Activated CD4-positive, alpha-beta memory T cell treated with anti-CD3 and anti-CD28 coated beads, Interleukin-2, amount 10 ng/mL, durations not matched to agents 7 days and 5 days (primary cell): ENCODE measurements at places on chromosomes 16 and 17. TPM values are rescaled to one million over a fixed set of nuclear protein-coding genes. Genes with fewer than 3 reads are reported as not detected.
A peak's percentile ranks its signal among the peaks of the same experiment; 100 is the strongest.

- no peak overlapping the region for H3K4me3 ChIP-seq
- DNase-seq, result no peak
- no peak overlapping the region for H3K27ac ChIP-seq
- H3K4me1 ChIP-seq, result peaks cover 12% of the 10 kb centered on the region
These were observed 3.6 kb downstream of the CDC42EP4 start for GRCh38 chr17:73308017-73308823.

DNA sequence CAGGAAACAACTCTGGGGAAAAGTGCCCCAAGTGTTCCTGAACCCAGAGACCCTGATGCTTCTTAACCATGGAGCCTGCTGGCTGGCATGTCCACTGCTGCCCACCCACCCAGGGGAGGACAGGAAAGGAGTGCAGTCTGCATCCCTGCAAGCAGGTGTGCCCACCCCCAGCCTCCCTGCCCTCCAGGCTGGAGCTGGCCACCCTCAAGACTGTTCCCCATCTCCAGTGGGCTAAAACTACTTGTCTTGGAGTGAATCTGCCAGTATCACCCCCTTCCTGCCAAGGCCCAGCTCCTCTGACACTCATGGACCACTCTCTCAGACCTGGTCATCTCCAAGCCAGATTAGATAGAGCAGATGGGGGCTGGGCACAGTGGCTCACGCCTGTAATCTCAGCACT, 29.8 kb downstream of the ARHGAP27 start:
- H3K36me3 ChIP-seq, result peaks cover 58% of the 10 kb centered on the region
- no peak overlapping the region for H3K27ac ChIP-seq
- H3K27me3 ChIP-seq, result no peaks in the 10 kb centered on the region
- H3K4me1 ChIP-seq, result peaks cover 18% of the 10 kb centered on the region

- H3K27me3 ChIP-seq, result no peaks in the 10 kb centered on the region
- H3K27ac ChIP-seq, result peak overlapping the region; percentile 96
- H3K4me1 ChIP-seq, result peaks cover 77% of the 10 kb centered on the region
- DNase-seq, result peak; percentile 53
These were observed 62.6 kb downstream of the TUBD1 start for GRCh38 chr17:59830007-59830630.

DNA sequence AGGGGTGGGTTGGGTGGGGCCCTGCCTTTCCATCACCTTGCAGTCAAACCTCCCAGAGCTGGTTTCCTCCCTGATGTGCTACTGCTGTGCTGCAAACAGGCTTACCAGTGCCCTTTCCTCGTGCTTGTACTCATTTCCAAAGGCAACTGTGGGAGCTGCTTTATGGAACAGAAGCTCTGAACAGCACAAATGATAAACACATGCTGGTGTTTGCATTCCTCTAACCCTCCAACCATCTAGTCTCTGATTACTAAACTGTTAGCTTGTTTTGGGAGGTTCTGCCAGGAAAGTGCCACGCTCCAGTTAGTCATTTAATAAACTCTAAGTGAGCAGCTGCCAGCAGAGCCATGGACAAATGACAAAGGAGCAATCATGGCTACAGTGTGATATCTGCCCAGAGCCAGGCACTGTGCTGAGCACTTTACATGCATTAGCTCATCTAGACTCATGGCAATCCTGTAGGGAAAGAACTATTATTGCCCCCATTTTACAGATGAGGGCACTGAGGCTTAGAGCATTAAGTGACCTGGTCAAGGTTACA, 110.4 kb downstream of the VAT1L start:
- DNase-seq, result no peak
- H3K27ac ChIP-seq, result no peak overlapping the region
- H3K4me1 ChIP-seq, result no peaks in the 10 kb centered on the region
- H3K4me3 ChIP-seq, result no peak overlapping the region
- no peaks in the 10 kb centered on the region for H3K27me3 ChIP-seq

- peak overlapping the region; percentile 95 for H3K27ac ChIP-seq
- peaks cover 51% of the 10 kb centered on the region for H3K36me3 ChIP-seq
- H3K4me1 ChIP-seq, result peaks cover 43% of the 10 kb centered on the region
- H3K4me3 ChIP-seq, result peak overlapping the region; percentile 96
- H3K27me3 ChIP-seq, result no peaks in the 10 kb centered on the region
These were observed 480 bp downstream of the TXNL4B start for GRCh38 chr16:72092832-72093447.

- no peak overlapping the region for H3K4me3 ChIP-seq
- no peaks in the 10 kb centered on the region for H3K4me1 ChIP-seq
- H3K27me3 ChIP-seq, result peaks cover 4% of the 10 kb centered on the region
- H3K27ac ChIP-seq, result no peak overlapping the region
- no peak for DNase-seq
These were observed 169.2 kb downstream of the HAPSTR1 start for GRCh38 chr16:9260666-9261065.

- no peaks in the 10 kb centered on the region for H3K36me3 ChIP-seq
- H3K4me3 ChIP-seq, result no peak overlapping the region
- DNase-seq, result no peak
These were observed 309.4 kb upstream of the XYLT1 start for GRCh38 chr16:17780181-17780580.

Gene NT5M
- 8.4 TPM for total RNA-seq

GRCh38 chr17:67386965-67387551, 10.0 kb downstream of the PITPNC1 start:
- no peak overlapping the region for H3K4me3 ChIP-seq
- DNase-seq, result peak; percentile 70
- H3K27me3 ChIP-seq, result no peaks in the 10 kb centered on the region
- H3K27ac ChIP-seq, result no peak overlapping the region
- peaks cover 42% of the 10 kb centered on the region for H3K4me1 ChIP-seq
